ENCODE measurements at places on chromosomes 1 and 21.

DNA sequence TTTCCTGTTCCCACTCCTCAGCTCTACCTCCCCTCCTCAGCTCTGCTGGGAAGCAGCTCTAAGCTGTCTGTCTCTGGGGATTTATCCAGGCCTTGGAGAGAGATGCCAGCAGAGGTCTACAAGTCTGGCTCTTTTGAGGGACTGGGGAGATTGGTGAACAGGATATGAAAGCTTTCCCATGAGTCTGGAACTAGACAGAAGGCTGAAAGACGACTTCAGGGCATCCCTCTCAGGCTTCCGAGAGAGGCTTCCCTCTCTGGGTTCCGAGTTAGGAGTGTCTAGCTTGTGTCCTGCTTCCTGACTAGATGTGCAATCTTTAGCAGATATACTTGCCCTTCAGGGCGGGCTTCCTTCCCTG is 733 bp downstream of the TMEM35B start:
- DNase-seq: no peak

DNA sequence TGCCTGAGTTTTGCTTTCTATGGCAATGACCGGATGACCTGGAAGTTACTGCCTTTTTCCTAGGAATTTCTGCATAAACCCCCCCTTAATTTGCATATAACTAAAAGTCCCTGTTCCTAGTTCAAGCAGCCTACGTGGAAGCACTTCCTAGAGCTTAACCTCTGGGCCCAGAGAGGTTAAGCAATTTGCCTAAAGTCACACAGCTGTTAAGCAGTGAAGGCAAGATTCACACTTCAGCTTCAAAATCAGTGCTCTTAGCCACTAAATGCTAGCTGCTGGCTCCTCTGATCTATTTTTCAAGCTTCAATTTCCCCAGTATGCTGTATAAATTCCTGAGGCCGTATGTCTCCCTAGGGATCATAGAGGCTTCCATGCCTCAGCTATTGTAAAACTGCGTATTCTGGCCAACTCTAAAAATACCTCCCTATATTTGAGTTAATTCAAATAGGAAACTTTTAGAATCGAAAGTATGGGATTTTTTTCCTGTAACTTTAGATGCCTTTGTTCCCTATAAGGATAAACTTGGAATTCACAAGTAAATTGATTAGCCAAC is 53.1 kb upstream of the CD5L start:
- DNase-seq: no peak

DNA sequence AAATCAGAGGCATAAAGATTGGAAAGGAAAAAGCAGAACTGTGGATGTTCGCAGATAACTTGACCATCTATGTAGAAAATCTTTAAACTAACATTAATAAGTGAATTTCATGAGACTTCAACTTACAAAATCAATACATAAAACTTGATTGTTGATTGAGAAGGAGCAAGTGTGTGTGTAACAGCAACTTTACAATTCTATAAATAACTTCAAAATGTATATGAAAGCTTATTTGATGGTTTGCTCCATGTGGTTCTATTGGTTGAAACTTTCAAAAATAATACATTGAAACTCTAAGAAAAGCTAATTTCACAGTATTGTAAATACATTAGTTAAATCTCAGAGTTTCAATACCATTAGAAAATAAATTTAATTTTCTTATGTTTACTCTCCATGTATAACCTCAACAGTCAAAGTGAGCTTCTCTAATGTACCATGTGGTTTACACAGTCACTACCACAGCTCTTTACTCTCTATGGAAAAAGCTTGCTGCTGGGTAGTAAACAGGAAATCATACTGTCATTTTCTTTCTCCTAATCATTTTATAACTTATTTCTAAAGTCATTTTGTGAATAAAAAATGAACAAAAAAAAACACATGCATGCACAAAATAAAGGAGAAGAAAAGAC is 12.0 kb downstream of the AKT3 start:
- DNase-seq: no peak

DNA sequence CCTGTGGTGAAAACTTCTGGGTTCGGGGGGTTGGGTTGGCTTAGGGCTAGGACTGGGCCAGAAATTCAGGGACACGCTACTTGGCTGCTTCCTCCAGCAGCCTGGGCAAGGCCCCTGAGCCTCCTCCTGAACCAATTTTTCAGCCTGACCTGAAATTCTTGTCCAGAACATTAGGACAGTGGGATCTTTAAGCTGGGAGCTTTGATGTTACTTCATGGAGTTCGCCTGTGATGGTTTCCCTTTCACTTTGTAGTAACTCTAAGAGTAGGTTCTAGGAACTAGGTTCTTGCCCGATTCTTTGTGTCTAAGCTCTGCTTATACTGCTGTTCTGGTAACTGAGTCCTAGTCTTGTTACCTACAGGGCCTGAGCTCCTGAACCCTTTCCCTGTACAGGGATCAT is 75.3 kb downstream of the S1PR1 start:
- no peak for DNase-seq

- no peak for DNase-seq
These were observed 41.0 kb upstream of the ST6GALNAC5 start for GRCh38 chr1:76826072-76826845.

GRCh38 chr1:47919113-47919833 is 77.9 kb downstream of the TRABD2B start:
- DNase-seq: no peak

- no peak for DNase-seq
These were observed 22.3 kb upstream of the TRIM45 start for GRCh38 chr1:117143871-117144270.

GRCh38 chr1:217846733-217847132 is 215.6 kb downstream of the SPATA17 start:
- no peak for DNase-seq

DNA sequence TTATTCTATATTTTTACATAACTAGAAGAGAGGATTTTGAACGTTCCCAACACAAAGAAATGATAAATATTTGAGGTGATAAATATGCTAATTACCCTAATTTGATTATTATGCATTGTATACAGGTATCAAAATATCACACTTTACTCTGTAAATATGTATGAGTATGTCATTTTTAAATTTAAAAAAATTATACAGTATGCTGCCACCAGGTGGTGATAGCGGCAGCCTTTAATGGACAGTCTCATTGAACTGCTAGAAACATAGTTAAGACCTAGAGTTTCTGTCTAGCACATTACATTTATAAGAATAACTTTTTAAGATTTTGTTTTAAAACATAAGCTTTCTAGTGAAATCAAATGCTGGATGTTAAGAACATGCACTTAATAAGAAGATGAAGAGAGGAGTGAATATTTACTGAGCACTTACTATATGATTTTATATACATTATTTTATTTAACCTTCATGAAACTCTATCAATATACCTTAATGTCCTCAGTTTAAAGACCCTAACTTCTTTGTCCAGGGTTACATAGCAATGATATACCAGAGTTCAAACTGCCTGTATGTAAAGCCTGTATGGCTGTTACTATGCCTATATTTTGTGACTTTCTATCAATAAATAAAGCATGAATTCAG is 207.1 kb downstream of the NUF2 start:
- DNase-seq: no peak

DNA sequence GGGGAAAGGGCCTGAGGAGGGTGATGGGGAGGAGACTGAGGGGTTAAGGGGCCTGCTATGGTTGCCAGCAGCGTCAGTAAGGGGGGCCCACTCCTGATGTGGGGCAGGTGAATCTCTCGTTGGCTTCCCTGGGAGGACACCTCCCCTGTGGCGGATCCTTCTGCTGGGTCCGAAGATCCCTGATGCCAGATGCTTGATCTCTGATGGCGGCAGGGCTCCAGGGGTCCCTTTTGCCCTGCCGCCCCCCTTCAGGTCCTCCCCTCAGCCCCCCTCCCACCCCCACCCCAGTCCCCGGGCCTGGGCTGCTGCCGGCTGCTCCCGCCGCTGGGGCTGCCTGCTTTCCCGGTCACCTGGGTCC is 219 bp downstream of the CELF3 start:
- DNase-seq: no peak

GRCh38 chr1:7380712-7381111 is 390.4 kb upstream of the VAMP3 start:
- no peak for DNase-seq

DNA sequence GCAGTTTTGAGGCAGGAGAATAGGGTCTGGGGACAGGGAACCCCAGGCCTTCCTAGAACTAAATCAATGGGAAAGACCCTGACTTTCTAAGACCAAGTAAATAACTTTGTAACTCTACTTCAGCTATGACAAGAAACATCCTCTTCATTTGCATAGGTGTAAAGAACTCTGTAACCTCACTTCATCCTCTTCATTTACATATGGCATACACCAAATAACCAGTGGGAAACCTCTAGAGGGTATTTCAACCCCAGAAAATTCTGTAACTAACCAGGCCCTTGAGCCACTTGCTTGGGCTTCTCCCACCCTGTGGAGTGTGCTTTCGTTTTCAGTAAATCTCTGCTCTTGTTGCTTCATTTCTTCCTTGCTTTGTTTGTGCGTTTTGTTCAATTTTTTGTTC is 495.6 kb downstream of the SIPA1L2 start:
- DNase-seq: no peak

- no peak for DNase-seq
These were observed 49.8 kb upstream of the FBXO28 start for GRCh38 chr1:224064150-224064549.

DNA sequence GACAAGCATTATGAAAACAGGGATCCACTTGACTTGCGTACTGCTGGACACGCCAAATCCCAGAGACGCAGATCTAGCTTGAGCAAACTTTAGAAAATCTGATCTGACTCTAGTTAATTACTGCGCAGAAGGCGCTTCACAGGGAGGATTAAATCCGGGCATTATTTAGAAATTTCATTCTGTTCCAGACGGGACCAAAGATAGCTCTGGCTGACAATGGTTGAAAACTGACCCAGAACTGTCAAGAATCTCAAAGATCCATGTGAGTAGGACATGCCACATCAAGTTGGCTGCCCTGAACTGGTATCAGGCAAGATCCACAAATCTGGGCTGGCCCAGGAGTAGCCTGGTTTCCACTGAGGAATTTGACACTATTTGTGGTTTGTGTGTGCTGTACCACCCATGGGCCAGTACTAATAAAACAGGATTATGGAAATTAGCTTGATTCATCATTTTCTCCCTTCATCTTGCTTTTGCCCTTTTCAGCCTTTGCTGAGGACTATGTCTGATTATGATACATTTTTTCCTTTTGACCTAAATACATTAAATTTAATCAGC is 171.0 kb downstream of the VAV3 start:
- no peak for DNase-seq

DNA sequence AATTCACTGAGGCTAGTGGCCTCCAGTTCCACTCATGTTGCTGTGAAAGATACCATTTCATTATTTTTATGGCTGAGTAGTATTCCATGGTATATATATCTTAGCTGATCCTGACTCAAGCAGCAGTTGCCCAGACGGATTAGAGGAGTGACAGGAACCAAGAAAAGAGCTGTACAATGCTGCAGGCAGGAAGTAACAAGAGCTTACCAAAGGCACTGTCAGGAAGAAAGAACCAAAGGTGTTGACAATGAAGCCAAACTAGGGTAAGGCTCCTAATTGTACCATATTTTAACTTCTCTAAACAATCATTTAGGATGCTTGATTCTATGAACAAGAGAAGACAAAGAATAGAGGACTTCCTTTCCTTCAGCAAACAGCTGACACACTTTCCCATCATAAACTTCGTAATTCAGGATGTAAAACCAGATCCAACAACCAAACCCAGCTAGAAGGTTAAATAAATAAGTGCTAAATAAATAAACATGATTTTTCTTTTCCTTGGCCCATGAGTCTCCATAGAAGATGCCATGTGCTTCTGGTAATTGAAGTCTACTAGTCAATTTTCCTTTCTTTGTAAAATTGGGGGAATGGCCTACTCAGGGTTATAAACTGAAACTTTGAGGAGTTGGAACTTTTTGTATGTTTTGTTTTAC is 248.2 kb upstream of the SGIP1 start:
- DNase-seq: no peak

- DNase-seq: no peak
These were observed 11.0 kb downstream of the OR2M5 start for GRCh38 chr1:248155927-248156326.

- DNase-seq: no peak
These were observed 17.8 kb downstream of the AMPD2 start for GRCh38 chr1:109637446-109637845.

- DNase-seq: no peak
These were observed 32.7 kb upstream of the GRHL3 start for GRCh38 chr1:24286246-24287010.

DNA sequence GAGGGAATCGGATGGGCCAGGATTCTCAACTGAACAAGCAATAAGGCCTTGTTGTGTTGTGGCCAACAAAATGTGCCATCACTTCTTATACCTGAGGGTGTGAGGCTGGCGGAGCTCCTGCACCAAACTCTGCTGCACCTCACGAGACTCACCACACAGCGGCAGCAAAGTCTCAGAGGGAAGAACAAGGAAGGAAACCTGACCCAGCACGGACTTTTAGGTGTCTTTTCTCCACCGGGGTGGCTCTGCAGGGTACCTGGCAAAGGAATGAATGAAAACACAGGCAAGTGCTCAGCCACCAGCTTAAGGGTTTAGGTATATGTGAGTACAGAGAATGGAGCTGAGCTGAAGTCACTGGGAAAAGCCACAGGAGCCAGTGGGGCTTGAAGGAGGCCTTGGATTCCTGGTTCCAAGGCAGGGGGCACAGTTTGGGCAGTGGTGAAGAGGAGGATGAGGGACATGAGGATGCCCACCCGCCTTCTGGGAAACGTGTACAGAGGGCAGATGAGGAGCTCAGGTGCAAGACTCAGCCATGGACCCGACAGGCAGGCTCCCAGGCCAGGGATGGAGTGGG is 31.1 kb upstream of the HSD3B1 start:
- no peak for DNase-seq
